AG04449 (cell line): ENCODE measurements at places on chromosomes 11 and 22.
A peak's percentile ranks its signal among the peaks of the same experiment; 100 is the strongest.

- no peak for DNase-seq
Measured at GRCh38 chr11:9003573-9004182, at the start of gene NRIP3. Gene NRIP3, minus strand, starts transcription at chr11:9004001. Its CDS starts 66 bp downstream, at chr11:9003935.

DNA sequence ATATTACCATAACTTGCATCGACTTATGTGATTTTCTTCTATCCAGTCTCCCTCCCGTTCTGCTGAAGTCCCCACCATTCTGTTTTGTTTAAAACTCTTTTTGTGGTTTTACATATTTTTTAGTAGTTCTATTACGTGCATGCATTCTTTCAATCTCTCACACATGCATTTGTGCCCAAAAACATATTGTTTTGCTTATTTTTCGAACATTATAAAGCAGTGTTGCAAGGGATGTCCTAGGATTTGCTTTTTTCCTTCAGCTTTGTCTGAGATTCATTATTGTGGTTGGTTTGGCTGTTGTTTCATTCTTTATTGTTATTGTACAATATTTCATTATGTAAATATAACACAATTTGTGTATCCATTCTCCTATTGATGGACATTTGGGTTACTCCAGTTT, 235.7 kb downstream of the DYNC2H1 start:
- DNase-seq, result no peak

DNA sequence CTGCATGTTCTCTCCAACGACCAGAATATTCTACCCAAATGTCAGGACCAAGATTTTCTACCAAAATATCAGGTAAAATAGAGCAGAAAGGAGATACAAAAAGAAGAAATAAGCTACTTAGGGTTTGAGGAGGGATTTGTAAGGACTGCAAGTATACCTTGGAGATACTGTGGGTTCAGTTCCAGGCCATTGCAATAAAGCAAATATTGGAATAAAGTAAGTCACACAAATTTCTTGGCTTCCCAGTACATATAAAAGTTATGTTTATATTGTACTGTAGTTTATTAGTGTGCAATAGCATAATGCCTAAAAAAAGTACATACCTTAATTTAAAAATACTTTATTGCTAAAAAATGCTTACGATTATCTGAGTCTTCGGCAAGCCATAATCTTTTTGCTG, 34.1 kb downstream of the CCDC15 start:
- DNase-seq, result no peak

DNA sequence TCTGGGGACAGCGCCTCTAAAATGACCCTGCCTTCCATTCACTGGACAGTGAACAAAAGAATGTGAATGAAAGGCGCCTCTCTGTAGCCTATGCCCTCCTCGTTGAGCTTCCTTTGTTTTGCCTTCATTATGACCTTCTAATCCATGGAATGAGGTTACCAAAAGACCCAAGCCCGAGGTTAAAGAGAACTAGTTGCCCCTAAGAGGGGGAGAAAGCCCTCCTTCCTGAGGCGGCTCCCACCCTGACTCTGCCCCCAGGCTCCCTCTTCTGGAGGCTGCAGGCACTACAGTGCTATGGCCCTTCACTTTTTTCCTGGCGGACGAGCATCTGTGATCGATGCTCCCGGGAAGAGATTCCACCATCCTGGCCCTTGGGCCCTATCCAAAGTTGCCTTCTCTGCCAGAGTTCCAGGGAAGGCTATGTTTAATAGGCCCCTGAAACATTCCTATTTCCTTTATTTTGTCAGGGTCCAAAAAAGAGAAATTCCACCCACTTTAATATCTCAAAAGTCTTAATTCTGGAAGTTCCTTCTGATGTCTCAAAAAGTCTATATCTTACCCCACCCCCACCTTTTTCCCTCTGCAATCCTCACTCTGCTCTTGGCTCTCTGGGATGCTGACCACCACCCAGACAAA, 147.3 kb downstream of the FEZ1 start:
- DNase-seq, result no peak

- no peak for DNase-seq
Measured at GRCh38 chr11:2298131-2298794, 3.5 kb downstream of the C11orf21 start.

- DNase-seq, result no peak
Measured at GRCh38 chr11:111849631-111850030, 21.8 kb downstream of the ALG9 start.

DNA sequence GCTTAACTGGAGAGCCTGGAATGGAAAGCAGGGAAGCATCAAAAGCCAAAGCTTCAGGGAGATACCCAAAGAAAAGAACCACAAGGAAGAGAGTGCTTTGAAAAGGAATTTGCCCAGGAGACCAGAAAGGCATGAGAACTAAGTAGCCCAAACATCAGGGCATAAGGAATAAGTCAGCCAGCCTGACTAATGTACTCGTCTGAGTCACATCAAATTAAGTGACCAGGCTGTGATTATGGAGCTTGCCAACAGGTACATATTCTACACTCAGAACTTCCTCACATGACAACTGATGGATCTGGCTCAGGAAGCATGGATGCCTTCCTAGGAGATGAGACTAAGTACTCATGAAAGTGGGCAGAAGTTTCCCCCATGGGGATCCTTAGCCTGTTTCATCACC, 366.7 kb downstream of the BUD13 start:
- DNase-seq, result no peak

DNA sequence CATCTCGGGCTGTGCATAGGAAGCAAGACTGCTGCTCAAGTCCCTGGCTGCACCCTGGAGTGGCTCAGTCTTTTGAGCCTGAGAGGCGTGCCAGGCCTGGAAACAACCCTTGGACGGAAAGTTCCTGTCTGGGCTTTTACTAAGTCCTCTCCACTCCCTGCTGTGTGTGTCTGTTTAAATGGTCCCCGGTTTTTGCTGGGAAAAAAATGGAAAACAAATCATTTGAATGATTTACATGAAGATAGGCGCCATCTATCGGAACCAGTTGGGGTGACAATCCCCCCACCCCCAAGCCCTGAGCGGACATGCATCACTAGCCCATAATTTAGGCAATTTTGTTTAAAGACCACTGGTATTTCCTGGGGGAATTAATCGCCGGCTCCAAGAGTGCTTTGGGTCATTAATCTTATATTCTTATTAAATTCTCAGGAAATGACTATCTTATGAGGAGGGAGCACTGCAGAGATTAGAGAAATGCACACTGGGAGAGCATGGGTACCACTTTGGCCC, 2.7 kb upstream of the GAB2 start:
- DNase-seq, result peak; percentile 73

- no peak for DNase-seq
Measured at GRCh38 chr22:45224988-45225731, 15.5 kb downstream of the KIAA0930 start.

- DNase-seq, result no peak
Measured at GRCh38 chr22:24392218-24392931, 35.0 kb upstream of the ADORA2A start.

DNA sequence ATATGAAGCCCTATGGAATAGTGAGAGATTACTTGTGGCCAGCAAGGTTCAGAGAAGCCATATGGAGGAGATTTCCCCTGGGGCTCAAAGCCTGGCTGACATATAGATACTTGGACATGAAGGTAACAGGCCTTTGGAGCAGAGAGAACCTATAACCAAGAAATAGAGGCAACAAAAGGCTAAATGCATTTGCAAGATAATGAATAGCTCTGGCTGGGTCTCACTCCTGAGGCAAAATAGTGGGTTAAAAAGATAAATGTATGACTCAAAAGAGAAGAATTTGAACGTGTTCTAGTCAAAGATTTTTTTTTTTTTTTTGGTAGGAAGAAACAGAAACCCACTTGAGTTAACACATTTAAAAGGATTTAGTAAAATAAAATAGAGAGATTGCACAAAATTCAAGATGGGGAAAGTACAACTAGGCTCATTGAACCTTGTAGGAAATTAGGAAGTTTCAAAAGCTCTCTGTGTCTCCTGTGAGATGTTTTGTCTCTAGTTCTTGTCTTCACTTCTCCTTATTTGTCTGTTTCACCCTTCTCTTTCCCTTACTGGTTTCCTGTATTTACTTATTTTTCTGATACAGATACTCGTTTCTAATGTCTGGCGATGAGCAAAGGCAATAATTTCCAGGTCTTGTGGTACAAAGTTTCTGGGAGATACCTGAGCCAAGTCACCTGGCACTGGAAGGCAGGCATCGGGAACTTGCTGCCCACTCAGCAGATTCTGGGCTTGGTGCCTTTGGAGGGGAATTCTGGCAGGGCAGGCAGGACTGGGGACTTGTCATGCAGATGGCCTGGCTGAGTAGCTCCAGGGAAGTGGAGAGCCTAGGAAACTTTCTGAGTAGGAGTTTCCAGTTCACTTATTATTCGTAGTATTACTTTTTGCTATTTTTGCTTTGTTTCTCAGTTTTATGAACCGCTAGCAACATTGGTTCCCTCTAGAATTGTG, 49.2 kb upstream of the SESN3 start:
- DNase-seq, result no peak
